ENCODE measurements at places on chromosomes 7 and 10. TPM values are rescaled to one million over a fixed set of nuclear protein-coding genes. Genes with fewer than 3 reads are reported as not detected.

CYP26C1 gene
- total RNA-seq, result not detected

NUTM2B gene
- not detected for total RNA-seq

GRCh38 chr10:17029581-17030271 lies 99.9 kb downstream of the CUBN start:
- DNase-seq, result peak; percentile 88

DNA sequence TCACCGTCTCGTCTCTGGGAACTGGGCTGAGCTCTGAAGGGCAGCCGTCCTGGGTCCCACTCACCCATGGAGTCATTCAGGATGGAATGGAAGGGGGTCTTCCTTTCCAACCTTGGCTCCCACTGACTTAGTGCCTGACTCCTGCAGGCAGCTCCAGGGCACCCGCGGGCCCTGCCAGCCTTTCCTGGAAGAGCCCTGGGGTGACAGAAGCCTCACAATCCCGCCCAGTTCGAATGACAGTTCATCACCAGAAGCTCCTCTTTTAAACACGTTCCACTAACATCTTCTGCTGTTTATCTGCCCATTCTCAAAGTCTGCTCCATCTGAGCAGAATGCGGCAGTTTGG lies 110.6 kb downstream of the TNS3 start:
- DNase-seq, result no peak
